Common myeloid progenitor, CD34-positive (primary cell): ENCODE measurements at places on chromosomes 5 and 9.

GRCh38 chr9:87340391-87340790 is 157.3 kb upstream of the DAPK1 start:
- DNase-seq: no peak

DNA sequence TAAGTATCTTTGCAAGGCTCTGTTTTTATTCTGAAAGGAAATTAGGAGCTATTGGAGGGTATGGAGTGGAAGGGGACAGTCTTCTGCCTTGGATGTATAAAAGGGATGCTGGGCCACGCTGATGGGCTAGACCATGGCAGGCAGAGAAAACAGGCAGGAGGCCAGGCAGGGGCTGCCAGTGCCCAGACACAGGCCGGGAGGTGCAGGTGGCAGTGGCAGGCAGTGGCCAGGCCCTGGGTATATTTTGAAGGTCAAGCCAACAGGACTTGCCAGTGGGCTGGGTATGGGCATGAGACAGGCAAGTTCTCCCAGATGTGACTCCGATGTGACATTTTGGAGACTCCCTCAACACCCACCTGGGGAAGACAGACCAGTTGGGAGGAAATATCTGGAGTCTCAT is 131.9 kb downstream of the KCNIP1 start:
- no peak for DNase-seq

- DNase-seq: no peak
These were observed 2.9 kb upstream of the ARSI start for GRCh38 chr5:150305557-150305956.

- no peak for DNase-seq
These were observed 284.5 kb downstream of the SH3GL2 start for GRCh38 chr9:17863213-17863883.

DNA sequence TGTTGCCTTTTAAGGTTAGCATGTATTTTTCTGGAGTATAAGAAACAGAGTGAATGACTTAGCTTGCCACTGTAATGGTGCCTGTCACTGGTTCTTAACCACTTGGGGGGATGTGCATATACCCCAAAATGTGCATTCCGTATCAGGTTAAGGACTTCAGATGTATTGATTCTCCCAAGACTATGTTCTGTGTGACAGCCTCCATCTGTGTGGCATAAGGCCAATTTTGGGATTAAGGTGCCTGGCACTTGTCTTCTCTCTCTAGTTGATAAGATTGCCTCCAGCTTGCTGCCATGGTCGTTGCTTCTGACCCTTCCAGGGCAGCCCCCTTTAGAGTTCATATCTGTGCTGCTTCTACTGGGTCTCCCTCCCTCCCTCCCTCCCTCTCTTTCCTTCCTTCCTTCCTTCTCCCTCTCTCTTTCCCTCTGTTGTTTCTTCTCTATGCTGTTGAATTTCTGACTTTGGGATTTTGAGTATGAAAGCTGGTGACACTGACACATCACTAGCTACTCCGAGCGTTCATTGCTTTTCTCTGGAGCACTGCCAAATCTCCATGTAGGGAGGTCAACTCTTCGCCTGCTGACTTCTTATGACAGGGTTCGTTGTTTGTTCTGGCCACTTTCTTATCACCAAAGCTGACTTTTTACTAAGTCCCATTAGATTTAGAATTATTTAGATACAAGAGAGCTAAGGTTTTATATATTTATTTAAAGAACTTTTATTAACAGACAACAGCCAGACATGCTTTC is 31.0 kb downstream of the TNFAIP8 start:
- no peak for DNase-seq

GRCh38 chr9:121261107-121261460 is 6.9 kb upstream of the GSN start:
- no peak for DNase-seq

- DNase-seq: peak; percentile 46
These were observed 296.9 kb downstream of the TLE4 start for GRCh38 chr9:79868567-79869189.

GRCh38 chr5:14365831-14366430 is 215.7 kb upstream of the OTULINL start:
- DNase-seq: no peak

DNA sequence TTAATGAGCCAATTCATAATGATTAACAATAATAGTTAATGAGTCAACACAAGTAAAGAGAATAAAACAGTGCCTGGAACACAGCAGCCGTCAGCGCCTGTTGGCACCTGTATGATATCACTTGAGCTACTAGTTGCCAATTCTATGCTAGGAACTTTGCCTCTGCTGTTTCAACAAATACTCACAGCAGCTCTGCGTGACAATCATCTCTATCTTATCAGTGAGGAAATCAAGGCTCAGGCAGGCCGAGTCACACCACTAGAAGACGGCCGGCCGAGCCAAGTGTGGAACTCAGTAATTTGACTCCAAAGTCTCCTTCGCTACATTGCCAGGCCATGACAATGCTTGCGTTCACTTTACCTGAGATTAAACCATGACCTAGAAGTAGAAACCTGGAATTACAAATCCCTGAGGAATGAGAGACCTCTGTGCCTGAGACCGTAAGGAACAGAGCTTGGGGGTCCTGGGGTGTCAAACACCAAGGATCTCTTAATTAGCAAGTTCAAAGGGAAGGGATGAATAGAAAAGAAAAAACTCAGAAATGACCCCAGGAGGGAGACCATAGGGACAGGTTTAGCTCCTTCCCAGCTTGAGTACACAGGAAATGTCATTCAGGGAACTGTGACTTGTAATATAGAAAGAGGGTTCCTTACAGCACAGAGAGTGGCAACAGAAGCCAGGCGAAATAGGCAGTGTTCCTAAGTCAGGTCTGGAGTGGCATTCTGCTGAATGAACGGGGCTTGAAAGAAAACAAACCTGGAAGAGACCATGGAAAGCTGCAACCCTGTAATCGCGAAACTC is 109.1 kb downstream of the SUSD1 start:
- DNase-seq: no peak

- no peak for DNase-seq
These were observed 29.5 kb upstream of the RAPGEF1 start for GRCh38 chr9:131769361-131769760.

DNA sequence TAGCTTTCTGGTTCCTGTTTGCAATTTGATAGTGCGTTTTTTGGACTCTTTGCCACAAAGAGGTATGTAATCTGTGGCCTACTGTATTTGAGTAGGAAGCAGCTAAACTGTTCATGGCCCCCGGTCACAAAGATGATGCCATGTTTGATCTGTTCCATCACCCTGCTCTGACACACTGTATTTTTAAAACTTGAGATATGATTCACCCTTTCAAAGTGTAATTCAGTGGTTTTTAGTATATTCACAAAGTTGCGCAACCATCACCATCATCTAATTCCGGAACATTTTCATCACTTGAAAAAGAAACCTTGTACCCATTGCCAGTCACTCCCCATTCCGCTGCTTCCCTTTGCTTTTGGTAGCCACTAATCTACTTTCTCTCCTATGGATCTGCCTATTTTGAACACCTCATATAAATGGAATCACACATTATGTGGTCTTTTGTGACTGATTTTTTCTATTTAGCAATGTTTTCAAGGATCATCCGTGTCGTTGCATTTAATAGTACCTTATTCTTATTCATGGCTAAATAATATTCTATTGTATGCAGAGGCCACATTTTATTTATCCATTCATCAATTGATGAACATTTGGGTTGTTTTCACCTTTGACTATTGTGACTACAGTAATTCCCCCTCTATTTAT is 141.6 kb downstream of the NR3C1 start:
- DNase-seq: no peak

DNA sequence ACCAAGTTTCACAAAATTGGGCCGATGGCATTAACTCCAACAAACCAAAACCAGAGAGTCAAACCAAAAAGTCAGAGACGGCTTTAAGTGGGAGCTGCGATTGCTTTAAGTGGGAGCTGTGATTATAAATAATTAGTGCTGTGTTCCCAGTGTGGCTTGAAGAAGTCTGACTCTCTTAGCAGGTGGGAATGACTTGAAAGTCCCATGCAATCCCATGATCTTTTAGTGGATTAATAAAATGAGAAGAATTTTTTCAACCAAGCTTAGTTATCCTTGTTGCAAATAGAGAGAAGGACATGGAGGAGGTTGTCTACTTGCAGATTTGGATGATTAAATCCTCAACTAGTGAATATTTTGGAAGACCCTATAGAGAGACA is 68.5 kb downstream of the MYO10 start:
- no peak for DNase-seq
